ENCODE measurements at places on chromosomes 12 and 14.

GRCh38 chr14:30621354-30621939 is 672 bp upstream of the SCFD1 start:
- peak; percentile 16 for DNase-seq

GRCh38 chr12:109476807-109477184 is 304 bp downstream of the KCTD10 start:
- no peak for DNase-seq

GRCh38 chr14:81366214-81366613 is 33.9 kb downstream of the STON2 start:
- no peak for DNase-seq

GRCh38 chr12:3601461-3602150 is 110.6 kb downstream of the PRMT8 start:
- no peak for DNase-seq

DNA sequence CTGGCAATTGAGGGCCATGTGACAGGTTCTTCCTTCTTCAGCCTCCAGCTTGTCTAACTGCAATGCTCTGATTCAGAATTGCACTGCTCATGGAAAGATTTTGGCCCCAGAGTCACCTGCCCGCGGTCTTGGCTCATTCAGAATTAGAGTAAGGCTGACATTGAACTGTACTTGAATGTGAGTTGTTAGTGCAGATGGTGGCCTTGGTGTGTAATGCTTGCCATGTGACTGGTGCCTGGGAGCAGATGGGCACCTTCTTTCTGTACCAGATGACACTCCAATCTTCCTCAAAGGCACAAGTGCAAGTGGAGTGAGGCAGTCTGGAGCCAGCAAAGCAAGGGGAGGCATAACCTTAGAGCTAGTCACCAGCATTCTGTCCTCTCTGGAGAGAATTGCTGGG is 36.5 kb upstream of the ANO4 start:
- no peak for DNase-seq

DNA sequence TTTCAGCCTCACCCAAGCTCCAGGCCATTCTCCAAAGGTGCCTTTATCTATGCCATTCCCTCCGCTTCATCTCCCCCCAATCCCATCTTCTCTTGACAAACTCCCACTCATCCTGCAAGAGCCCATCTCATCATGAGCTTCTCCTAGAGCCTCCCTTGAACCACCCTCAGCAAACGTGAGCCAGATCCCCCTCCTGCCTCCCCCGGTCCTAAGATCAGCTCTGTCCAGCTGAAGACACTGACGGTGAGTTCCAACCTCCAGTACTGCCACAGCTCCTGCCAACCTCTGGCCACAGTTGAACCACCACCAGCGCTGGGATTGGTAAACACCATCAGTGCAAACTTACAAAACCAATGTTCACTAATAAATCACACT is 124.6 kb downstream of the BCL11B start:
- no peak for DNase-seq

DNA sequence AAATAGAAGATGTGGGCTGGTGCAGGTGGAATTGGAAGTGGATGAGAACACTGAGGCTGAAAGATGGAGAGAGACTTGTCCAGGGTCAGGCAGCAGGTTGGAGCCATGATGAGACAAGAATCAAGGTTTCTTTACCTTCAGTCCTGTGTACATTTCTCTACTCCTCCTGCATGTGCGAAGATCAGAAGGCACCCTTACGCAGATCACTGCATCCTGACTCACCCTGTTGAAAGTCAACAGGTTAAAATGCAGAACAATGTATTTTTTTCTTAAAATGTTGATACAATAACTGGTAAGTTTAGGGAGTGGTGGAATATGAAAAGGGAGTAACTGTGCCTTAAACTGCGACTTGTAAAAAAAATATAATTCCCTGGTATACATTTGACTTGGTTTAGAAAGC is 47.8 kb downstream of the TESPA1 start:
- no peak for DNase-seq
